ENCODE measurements at places on chromosomes 13 and 19. TPM values are rescaled to one million over a fixed set of nuclear protein-coding genes. Genes with fewer than 3 reads are reported as not detected.

SLC5A5 gene
- not detected for total RNA-seq

PTGER1 gene
- total RNA-seq = not detected

CD79A gene
- total RNA-seq = 1.8 TPM

LGALS14 gene
- not detected for total RNA-seq
